ENCODE measurements at places on chromosomes 3 and 15.

DNA sequence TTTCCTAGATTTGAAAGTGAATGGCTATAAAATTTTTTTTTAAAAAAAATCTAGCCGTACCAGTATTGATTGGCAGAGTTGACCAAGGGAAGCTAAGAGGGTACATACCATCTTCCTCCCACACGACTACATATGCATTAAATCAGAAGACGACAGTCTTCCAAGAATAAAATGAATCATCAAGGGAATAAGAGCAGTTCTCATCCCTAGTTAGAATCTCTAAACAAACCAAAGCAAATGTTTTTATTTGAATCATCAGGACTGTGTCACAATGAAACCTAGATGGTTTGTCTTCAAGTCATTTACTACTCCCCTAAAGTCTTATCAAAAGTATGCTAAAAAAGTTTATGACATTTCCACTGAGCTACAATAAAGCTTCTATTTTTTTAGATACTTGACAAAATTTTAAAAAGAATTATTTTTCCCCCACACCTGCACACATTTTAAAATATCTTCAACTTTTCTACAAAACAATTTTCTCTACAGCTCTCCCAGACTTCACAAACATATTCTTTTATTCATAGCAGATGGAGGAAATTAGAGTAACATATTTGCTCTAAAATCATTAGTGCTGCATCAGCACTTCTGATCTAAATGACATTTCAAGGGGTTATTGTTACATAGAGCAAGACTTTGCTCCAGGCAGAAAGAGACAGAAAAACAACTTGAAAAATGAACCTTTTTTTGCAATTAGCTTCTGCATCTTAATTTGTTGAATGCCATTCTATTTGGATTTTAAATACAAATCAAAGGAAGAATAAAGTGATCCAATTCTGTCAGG is 547.1 kb downstream of the FHIT start:
- DNase-seq: no peak

- no peak for DNase-seq
Observed at GRCh38 chr3:36408146-36408545, 27.8 kb downstream of the STAC start.

- DNase-seq: peak; percentile 54
Observed at GRCh38 chr3:148211725-148212124, 486.0 kb upstream of the AGTR1 start.

DNA sequence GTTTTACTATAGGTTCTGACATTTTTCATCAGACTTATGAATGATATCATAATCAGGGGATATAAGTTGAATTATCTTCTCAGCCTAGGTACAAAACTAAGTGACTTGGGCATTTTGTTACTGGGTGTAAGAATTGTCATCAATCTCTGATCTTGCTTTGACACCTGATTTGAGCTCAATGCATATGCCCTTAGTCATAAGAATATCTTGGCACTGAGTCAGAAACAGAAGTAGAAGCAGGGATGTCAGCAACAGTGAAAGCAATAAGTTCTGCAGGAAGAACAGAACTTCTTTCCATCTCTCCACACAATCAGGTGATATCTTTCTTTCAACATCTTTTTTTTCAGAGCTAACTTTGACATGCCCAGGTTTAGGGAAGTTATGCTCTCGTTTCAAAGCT is 14.6 kb downstream of the SLITRK3 start:
- DNase-seq: no peak

DNA sequence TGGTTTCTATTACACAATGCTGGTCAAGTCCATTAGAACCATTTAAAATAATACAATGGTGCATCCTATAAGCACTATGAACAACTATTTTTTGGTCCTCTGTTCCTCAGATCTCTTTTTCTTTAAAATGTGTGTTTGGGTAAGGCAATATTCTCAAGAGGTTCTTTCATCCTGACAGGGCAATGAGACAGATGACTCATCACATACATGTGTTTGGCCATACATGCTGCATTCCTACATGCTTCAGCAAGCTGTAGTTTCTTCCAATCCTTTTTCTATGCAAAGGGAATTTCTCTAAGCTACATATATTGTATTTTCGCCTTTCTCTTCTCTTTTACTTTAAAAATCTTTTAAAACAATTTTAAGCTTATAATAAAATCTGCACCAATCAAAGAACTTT is 52.7 kb downstream of the OTOL1 start:
- DNase-seq: no peak

DNA sequence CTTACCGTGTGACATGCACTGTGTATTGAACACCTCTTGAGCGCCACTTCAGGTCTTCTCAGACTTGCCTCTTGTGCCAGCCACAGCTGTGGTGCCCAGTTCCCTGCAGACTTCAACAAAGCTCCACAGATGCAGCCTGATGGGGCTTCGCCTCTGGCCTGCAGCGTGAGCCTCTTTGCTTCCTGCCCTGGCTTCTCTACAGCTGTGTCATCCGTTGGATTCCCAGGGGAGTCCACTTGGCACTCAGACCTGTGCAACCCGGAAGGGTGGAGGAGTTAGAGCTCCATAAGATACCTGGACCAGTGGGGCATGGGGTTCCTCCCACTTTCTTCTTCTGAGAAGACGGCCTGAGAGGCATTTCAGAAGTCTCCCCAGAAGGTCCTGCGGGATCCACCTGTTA is 57.7 kb upstream of the BNIP2 start:
- no peak for DNase-seq

- no peak for DNase-seq
Observed at GRCh38 chr15:91535856-91536500, 317.5 kb upstream of the SLCO3A1 start.

DNA sequence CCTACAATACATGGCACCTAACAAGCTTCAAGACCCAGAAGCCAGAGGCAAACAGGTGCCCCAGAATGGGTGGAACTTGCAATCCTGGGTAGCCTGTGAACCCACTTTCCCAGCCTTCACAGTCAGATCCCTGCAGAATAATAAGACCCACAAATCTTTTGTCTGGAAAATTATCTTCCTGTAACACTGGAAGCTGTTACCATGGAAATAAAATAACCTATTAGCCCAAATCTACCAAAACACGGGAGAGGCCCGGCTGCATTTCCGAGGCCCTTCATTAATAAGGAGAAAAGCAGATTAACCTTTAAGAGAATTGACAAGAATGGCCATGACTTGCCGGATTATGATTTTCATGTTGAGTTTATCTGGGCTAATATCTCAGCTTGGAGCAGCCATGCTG is 256.1 kb upstream of the PROK2 start:
- DNase-seq: no peak

- no peak for DNase-seq
Observed at GRCh38 chr3:54270816-54271526, 148.6 kb downstream of the CACNA2D3 start.

- DNase-seq: no peak
Observed at GRCh38 chr15:68653031-68653635, 74.3 kb downstream of the CORO2B start.

DNA sequence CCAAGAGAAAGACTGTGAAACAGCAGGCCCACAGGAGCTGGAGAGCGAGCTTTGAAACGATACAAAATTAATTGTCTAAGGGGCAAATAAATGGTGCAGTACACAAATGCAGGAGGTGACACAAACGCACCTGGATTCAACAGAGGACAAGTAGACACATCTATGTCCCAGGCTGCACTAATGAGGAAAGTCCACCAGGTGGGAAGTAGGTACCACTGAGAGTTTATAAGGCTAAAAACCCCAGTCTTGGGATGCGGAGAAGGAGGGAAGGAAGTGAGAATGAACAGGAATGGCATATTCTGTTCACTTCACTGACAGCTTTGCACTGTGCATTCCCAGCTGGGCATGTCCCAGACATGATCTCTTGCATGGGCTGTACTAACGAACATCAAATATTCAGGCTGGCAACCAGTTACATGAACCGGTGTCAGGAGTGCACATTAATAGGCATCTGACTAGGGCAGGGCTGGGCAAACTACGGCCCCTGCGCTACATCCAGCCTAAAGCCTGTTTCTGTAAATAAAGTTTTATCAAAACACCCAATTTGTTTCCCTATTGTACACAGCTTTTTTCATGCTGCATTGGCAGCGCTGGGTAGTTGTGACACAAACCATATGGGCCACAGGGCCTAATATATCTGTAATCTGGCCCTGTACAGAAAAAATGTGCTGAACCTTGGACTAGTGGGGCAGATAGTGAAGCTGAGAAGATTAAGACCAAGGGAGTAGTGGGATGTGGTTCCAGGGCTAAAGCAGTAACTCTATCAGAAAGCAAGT is 107.0 kb downstream of the IGF2BP2 start:
- peak; percentile 37 for DNase-seq

GRCh38 chr3:120907659-120908029 is 361 bp upstream of the STXBP5L start:
- DNase-seq: no peak

- no peak for DNase-seq
Observed at GRCh38 chr3:129593595-129594339, 12.7 kb downstream of the PLXND1 start.

GRCh38 chr15:90642464-90643300 is 74.5 kb upstream of the BLM start:
- no peak for DNase-seq

GRCh38 chr15:72358650-72359171 is 17.1 kb downstream of the HEXA start:
- peak; percentile 59 for DNase-seq

DNA sequence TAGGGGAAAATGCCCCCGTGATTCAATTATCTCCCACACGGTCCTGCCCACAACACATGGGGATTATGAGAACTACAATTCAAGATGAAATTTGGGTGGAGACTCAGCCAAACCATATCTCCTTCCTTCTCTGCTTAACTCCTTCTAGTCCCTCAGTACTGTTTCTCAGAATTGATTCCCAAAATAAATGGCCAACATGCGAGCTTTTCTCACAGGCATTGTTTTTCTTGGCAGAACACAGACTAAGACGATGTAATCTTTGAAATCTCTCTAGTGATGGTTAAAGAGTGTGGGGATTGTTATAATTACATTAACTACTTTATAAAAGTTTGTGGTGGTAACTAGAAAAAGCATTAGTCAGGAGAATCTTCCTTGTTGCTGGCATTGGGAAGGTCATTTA is 366.5 kb downstream of the LPP start:
- DNase-seq: peak; percentile 39

- DNase-seq: no peak
Observed at GRCh38 chr15:58268746-58269267, 130.6 kb downstream of the AQP9 start.

DNA sequence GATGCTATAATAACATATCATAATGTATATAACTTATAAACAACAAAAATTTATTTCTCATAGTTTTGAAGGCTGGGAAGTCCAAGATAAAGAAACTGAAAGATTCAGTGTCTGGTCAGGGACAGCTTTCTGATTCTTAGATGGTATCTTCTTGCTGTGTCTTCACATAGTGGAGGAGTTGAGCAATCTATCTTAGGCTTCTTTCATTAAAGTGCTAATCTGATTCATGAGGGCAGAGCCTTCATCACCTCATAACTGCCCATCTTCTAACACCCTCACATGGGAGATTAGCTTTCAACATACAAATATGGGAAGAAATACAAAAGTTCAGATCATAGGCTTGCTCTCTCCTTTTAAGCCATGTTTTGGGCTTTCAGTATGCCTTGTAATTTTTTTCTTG is 774.8 kb upstream of the EPHA6 start:
- DNase-seq: no peak

DNA sequence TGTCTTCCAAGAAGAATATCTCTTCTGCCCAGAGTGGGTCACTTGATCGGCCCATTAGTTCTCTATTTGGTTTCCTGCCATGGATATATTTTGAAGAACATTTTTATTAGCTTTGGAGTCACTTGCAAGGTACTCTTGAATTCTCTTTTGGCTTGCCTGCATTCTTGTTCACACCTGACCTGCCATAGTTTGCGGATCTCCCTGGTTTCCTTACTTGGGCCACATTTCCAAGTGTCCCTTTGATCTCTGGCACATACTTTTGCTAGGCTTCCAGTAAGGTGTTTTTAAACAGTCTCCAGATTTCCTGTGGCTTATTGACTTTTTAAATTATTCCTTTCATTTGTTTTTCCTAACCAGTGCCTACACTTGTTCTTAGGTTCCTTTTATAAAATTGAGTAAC is 488.5 kb upstream of the MDFIC2 start:
- DNase-seq: no peak

DNA sequence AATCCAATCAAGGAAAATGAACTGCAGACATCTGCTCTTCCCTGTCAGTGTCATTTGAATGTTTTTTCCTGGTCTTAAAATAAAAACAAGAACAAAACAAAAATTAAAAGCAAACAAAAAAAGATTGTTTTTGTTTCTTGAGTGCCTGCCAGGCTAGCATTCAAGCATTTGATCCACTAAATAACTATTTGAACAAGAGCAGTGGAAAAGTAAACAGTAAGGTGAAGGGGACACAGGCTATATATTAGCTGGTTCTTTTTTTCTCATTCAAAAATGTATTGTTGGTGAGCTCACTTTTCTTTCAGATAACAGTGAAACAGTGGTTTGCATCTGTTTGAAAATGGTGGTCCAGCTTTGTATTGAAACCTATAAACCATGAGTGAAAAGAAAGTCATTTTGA is 586.9 kb upstream of the SGO1 start:
- no peak for DNase-seq

DNA sequence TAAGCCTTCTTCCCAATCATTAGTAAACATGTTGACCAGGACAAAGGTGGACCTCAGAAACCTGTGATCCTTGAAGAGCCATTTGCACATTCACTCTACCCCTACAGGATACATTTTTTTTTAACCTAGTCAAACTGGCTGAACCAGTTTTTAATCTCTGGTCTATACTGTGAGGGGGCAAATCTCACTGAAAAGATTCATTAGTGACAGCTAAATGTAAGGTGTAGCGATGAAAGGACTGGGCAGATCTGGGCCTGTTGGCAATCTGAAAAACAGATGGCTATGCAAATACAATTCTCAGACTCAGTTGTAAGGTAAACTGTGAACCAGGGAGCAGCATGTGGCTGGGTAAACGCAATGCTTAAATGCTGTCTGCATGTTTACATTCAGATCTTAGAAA is 75.6 kb upstream of the SNTN start:
- DNase-seq: no peak

GRCh38 chr3:152638214-152638613 is 196.7 kb upstream of the P2RY1 start:
- no peak for DNase-seq

GRCh38 chr3:26449996-26450395 is 172.6 kb upstream of the LRRC3B start:
- no peak for DNase-seq

- DNase-seq: peak; percentile 83
Observed at GRCh38 chr3:102163039-102163817, 271.6 kb upstream of the ZPLD1 start.

GRCh38 chr15:77525907-77526594 is 105.4 kb downstream of the HMG20A start:
- DNase-seq: no peak
